ENCODE measurements at places on chromosomes 5 and 9.

DNA sequence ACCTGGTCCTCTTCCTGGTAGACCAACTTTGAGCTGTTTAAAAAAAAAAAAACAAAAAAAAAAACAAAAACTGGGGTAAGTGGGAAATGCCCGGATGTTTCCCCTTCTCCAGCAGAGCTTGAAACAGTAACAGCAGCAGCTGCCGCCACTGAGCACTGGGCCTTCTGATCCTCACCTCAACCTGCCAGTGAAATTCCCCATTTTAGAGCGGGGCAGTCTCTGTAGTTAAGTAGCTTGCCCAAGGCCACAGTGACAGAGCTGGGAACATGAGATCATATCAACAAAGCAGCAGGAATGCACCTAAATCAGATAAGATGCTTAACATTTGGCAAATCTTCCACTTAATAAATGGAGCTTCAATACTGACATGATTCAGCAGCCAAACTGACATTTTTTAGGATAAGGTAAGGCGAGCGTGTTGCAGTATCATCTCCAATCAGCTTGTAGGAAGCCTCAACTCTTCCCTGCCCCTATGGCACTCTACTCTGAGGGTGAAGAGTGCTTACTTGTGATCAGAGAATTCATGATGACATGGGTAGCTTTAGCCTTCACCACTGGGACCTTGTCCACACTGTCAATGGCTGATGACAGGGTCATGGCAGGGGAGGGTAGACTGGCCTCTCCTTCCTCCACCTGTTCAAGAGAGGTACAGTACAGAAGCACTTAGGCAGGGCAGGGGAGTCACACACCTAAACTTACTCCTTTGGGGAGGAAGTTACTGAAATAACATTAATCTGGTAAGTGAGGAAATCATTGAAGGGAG lies 9.3 kb downstream of the KIAA1191 start:
- DNase-seq, result no peak

- no peak for DNase-seq
These were observed 74.6 kb downstream of the NDUFAF2 start for GRCh38 chr5:61019642-61020041.

- DNase-seq, result no peak
These were observed 60.1 kb upstream of the FCHO2 start for GRCh38 chr5:72895758-72896157.

GRCh38 chr5:152004095-152004494 lies 79.4 kb upstream of the GLRA1 start:
- DNase-seq, result no peak

DNA sequence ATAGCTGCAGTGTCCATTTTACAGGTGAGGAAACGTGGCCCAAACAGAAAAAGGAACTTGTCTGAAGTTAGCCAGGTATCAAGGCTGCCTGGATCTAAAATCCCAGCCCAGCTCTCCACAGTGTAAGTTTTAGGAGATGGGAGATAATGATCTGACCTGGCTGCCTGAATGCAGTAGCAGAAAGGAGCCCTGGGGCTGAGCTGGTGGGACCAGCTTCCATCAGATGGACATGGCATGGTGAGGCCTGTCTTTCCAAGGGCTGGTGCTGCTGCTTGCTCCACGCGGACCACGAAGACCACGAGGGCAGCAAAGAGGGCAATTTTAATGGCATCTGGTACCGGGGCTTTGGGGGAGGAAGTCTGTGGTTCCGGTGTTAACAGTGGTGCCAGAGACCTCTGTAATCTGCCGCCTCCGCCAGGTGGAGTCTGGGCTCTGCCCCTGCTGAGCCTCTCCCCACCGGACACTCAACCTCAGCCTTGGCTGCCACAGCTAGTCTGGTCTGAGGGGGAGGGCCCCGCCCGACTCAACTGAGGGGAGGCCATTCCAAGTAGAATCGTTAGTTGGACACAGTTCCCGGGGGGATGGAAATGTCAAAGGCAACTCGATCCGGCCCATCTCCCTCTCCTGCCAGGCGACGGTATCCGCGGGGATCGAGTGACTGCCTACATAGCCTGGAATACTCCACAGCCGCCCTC lies 650 bp downstream of the MYORG start:
- peak; percentile 29 for DNase-seq

GRCh38 chr5:13248253-13248652 lies 696.2 kb downstream of the DNAH5 start:
- DNase-seq, result no peak

GRCh38 chr9:112551641-112552040 lies 65.0 kb downstream of the KIAA1958 start:
- no peak for DNase-seq

GRCh38 chr9:8208465-8208864 lies 408.9 kb upstream of the DMAC1 start:
- DNase-seq, result no peak

DNA sequence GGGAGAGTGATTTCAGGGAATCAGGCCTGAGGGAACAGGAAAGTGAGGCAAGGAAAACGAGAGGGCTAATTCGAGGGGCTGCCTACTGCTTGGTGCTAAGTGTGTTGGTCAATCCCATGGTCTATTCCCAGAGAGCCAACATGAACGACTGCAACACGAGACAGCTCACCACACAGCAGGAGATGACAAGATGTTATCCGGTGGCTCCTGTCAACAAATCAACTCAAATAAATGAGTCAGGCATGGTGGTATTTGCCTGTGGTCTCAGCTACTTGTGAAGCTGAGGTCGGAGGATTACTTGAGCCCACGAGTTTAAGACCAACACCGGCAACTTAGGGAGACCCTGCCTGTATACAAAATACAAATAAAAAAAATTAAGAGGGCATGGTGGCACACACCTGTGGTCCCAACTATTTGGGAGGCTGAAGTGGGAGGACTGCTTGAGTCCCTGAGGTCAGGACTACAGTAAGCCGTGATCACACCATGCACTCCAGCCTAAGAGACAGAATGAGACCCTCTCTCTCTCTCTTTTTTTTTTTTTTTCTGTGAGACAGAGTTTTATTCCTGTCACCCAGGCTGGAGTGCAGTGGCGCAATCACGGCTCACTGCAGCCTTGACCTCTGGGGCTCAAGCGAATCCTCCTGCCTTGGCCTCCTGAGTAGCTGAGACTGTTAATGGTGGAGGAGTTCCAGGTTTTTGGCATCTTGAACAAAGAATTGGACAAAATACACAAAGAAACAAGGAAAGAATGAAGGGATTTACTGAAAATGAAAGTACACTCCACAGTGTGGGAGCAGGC lies 9.0 kb upstream of the FAF2 start:
- DNase-seq, result no peak

- DNase-seq, result no peak
These were observed 10.1 kb upstream of the MOB3B start for GRCh38 chr9:27539479-27540441.

DNA sequence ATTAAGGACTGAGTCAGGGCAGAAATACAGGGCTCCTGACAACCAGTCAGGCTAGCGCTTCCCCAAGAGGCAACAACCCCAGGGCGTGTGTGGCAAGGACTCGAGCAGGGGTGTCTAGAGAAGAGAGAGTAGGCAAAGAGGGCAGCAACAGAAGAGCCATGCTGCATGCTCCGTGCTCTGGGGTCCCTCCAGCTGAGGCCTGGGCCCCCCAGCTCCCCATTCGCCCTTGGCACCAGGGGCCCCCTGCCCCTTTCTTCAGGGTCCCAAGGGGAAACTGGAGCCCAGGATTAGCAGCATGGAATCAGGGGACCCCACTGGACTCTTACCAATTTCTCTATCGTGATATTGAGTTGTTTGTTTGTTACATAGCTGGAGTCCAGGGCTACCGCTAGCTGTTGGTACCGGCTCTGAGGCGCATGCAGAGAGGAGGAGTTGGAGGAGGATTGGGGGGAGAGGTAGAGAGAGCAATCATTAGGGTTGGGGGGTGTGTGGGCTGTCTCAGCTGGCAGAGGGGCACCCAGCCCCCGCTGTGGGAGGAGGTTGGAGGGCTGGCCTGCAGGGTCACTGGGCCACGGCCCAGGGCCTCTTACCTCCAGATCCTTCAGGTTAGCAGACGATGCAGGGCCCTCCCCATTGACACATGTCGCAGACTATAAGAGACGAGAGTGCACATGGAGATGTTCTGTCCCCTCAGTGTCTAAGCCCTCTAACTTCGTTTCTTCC lies 8.8 kb downstream of the GOLGA2 start:
- no peak for DNase-seq

GRCh38 chr5:176793736-176794135 lies 16.6 kb upstream of the UNC5A start:
- DNase-seq, result no peak

DNA sequence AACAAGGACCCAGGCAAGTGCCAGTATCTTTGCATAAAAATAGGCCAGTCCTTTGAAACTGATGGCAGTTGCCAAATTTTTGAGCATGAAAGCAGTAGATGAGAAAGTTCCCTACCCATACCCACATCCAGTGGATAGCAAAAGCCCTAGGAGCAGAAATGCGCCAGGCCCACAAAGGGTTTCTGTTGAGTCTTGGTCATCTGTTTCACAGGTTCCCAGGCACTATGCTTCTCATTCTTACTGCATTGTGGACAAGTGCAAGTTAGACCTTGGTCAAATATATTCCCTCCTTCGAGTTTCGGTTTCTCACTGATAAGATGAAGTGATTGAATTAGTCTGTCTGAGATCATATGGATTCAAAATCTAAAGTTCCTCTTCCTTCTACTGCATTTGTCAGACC lies 152.3 kb downstream of the NR3C1 start:
- no peak for DNase-seq

GRCh38 chr9:98727428-98727827 lies 18.7 kb upstream of the GABBR2 start:
- DNase-seq, result no peak

DNA sequence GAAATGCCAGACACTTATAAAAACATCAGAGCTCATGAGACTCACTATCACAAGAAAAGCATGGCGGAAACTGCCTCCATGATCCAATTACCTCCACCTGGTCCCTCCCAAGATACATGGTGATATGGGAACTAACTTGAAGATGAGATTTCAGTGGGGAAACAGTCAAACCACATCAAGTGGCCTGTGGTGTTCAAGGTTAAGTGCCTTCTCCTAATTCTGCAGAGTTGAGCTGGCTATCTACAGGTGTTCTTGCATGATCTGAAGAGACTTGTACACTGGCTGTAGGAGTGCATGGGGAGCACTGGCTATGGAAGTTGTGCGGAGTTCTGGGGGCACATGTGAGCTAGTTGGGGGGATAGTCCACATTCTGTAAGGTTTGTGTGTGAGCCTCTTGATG lies 34.0 kb upstream of the CKS2 start:
- no peak for DNase-seq

GRCh38 chr5:25619273-25619672 lies 974.5 kb upstream of the CDH10 start:
- DNase-seq, result no peak

- no peak for DNase-seq
These were observed 156.4 kb upstream of the SMIM23 start for GRCh38 chr5:171629221-171629620.
